Myocyte (in vitro differentiated cells): ENCODE measurements at places on chromosomes 12 and 14. TPM values are rescaled to one million over a fixed set of nuclear protein-coding genes. Genes with fewer than 3 reads are reported as not detected.

Gene TAS2R7
- not detected in 2 replicates for total RNA-seq

Gene IFNG
- not detected in 2 replicates for total RNA-seq

Gene EML1
- total RNA-seq, result 20.8 and 24.1 TPM in 2 replicates

Gene FOXM1
- total RNA-seq, result 0.94 and 1.3 TPM in 2 replicates

Gene POTEM
- total RNA-seq, result not detected in 2 replicates

Gene SIX6
- 0.08 TPM in 1 of 2 replicates, not detected in the other for total RNA-seq

Gene NUAK1
- 40.7 and 66.7 TPM in 2 replicates for total RNA-seq

Gene TMTC1
- 109 and 159 TPM in 2 replicates for total RNA-seq

Gene DNM1L
- total RNA-seq, result 44.4 and 48.1 TPM in 2 replicates

Gene PPM1H
- total RNA-seq, result 19.3 and 24.6 TPM in 2 replicates

Gene SAMD15
- 0.99 and 1.7 TPM in 2 replicates for total RNA-seq

Gene FERMT2
- total RNA-seq, result 109 and 153 TPM in 2 replicates

Gene HCAR1
- total RNA-seq, result not detected in 2 replicates

Gene ZBTB25
- total RNA-seq, result 4.5 and 5.5 TPM in 2 replicates

Gene RNF10
- 89.2 and 109 TPM in 2 replicates for total RNA-seq

Gene C1S
- total RNA-seq, result 85.7 and 119 TPM in 2 replicates

Gene TAS2R19
- 1.7 and 2.0 TPM in 2 replicates for total RNA-seq

Gene GALNT6
- 0.05 TPM in 1 of 2 replicates, not detected in the other for total RNA-seq

Gene STON2
- total RNA-seq, result 67.4 and 78.1 TPM in 2 replicates

Gene MMP19
- total RNA-seq, result 8.6 and 8.8 TPM in 2 replicates

Gene PPFIA2
- not detected in 2 replicates for total RNA-seq

Gene KRT6C
- not detected in 2 replicates for total RNA-seq

Gene KCNK10
- not detected in 2 replicates for total RNA-seq

GRCh38 chr14:90405755-90406154 is 8.9 kb downstream of the CALM1 start:
- no peak for DNase-seq

DNA sequence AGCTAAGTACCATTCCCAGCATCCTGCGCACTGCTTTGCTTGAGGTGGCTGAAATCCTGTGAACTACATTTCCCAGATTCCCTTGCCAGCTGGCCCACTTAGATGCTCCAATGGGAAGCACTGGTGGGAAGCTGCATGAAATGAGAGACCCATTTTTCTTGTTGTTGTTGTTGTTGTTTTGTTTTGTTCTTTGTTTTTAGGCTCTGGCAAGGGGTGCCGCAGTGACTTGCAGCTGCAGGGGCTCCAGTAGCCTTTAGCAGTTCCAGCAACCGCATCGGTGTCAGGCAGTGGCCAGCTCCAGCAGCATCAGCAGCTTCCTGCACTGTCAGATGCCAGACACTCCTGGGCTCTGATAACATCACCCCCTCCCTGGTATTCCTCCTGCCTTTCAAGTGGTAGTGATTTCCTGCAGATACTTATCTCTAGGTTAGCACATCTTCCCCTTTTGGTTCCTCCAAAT is 8.8 kb upstream of the EGLN3 start:
- DNase-seq, result no peak

DNA sequence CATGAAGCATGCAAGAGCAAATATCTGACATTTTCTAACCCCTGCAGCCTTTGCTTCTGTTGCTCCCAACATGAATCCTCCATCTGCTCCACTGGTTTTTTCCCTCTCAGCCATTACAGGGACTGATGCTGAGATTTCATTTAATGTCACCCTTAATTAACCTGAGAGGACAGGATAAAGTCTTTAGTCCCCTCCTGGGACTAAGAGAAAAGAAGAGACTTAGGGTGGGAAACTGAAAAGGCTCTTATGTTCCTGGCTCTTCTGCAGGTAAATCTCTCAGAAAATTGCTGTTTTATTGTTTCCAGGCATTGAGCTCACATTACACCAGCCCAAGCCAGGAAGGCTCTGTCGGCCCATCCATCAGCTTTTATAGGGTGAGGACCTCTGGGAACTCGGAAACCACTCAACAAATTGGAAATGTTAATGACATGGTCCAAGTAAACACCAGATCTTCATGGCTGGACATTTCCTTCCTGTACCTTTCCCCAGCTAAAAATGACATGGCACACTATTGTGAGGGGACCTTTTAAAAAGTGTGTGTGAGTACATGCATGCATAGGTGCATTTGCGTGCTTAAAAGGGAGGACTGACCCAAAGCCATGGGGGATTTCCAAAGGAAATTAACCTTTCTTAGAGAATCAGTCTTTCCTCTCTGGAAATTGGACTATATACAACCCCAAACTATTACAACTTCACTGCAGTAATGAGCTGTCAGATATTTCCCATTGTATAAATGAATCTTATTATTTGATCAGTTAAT is 408.1 kb upstream of the TMTC1 start:
- no peak for DNase-seq

GRCh38 chr14:22122227-22122818 is 448.7 kb upstream of the OR4E1 start:
- DNase-seq, result peak; percentile 3

DNA sequence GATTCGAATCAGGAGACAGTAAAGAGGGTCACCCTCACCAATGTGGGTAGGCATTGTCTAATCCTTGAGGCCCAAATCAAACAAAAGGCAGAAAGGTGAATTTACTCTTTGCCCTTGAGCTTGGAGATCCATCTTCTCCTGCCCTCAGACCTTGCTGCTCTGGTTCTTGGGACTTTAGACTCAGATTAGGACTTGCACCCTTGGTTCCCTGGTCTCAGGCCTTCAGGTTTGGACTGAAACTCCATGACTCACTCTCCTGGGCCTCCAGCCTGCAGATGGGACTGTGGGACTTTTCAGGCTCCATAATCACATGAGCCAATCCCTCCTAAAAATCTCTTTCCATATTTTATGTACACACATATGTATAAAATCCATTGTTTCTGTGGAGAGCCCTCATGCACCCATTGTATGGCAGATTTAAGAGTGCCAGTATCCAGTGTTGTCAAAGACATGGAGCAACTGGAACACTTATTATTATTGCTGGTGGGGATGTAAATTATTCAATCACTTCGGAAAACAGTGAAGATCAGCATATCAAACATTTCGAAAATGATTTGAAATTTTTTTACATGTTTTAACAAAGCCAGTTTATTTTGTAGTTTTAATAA is 48.7 kb downstream of the EID3 start:
- DNase-seq, result no peak

- DNase-seq, result no peak
These were observed 9.5 kb downstream of the RNASE11 start for GRCh38 chr14:20578325-20578724.

GRCh38 chr12:122729583-122730214 is 945 bp downstream of the HCAR1 start:
- DNase-seq, result no peak

DNA sequence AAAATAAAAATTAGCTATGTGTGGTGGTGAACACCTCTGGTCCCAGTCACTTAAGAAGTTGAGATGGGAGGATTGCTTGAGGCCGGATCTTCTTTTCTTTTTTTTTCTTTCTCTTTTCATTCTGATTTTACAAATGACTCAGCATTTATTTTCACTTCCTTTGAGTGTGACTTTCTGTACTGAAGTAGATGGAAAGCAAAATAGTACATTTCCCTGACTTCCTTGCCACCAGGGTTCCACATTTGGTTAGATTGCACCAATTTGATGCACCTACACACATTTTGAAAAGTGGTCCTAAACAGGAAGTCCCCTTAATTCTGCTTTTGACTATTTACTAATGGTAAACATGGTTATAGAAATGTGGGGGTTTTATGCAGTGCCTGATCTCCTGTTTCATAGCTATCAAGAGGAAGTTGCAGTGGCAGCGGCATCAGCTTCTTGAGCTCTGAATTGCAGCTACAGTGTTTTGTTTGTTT is 13.0 kb upstream of the LEMD3 start:
- DNase-seq, result no peak

GRCh38 chr12:113524495-113524894 is 52.8 kb upstream of the LHX5 start:
- DNase-seq, result no peak

- DNase-seq, result peak; percentile 16
These were observed 117.1 kb downstream of the SYT10 start for GRCh38 chr12:33322519-33322918.

- no peak for DNase-seq
These were observed 62.5 kb upstream of the PTPRR start for GRCh38 chr12:70982991-70983390.

DNA sequence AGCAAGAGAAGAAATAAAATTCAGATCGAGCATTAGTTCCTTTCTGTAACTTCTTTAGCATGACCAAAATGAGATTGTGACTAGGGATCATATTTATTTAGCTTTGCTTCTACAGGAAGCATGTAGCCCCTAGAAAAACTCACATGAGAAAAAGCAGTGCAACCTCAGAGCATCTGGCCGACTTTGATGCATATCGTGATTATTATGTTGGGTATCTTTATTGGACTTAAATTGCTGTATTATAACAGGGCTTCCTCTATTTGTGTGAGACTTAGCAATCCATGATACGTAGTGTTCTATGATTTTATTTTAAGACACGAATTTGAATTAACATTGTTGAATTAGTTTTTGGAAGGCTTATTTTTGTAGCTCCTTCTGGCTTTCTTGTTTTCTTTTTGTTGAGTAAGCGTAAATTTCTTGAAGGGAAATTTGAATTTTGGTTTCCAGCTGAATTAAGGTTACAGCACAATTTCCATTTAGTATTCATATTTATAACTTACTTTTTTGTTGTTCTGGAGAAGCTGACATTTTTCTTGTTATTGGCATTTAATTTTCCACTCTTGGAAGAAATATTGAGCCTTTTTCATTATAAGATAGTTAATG is 33.9 kb downstream of the WASHC4 start:
- no peak for DNase-seq

- peak; percentile 53 for DNase-seq
These were observed 49.8 kb downstream of the PTGER2 start for GRCh38 chr14:52363961-52364360.

GRCh38 chr12:101470939-101471338 is 4.2 kb upstream of the SPIC start:
- no peak for DNase-seq

DNA sequence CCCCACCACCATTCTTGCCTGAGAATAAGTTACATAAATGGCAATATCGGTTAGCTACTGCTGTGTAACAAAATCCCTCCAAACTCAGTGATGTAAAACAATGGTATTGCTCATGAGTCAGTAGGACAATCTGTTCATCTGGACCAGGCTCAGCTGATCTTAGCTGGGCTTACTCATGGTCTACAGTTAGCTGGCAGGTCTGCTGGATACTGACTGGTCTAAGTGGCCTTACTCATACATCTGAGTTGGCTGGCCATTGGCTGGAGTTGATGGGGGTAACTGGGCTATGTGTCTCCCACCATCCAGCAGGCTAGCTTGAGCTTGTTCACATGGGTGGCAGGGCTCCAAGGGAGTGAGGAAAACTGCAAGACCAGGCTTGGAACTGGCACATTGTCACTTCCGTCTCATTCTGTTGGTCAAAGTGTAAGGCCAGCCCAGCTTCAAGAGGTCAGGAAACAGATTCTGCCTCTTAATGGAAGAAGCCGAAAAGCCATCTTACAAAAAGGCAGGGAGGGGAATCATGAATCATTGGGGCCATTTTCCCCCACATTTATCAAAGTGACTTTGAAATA is 56.7 kb upstream of the CHGA start:
- DNase-seq, result no peak

- DNase-seq, result peak; percentile 87
These were observed at the start of gene MSRB3 for GRCh38 chr12:65278576-65279368. TSS of gene MSRB3 (plus strand) at chr12:65278683. CDS start at chr12:65308580, 29,897 bp downstream.

- no peak for DNase-seq
These were observed 89.0 kb downstream of the C14orf39 start for GRCh38 chr14:60396718-60397343.

GRCh38 chr14:72311516-72311915 is 379.3 kb downstream of the RGS6 start:
- DNase-seq, result no peak

DNA sequence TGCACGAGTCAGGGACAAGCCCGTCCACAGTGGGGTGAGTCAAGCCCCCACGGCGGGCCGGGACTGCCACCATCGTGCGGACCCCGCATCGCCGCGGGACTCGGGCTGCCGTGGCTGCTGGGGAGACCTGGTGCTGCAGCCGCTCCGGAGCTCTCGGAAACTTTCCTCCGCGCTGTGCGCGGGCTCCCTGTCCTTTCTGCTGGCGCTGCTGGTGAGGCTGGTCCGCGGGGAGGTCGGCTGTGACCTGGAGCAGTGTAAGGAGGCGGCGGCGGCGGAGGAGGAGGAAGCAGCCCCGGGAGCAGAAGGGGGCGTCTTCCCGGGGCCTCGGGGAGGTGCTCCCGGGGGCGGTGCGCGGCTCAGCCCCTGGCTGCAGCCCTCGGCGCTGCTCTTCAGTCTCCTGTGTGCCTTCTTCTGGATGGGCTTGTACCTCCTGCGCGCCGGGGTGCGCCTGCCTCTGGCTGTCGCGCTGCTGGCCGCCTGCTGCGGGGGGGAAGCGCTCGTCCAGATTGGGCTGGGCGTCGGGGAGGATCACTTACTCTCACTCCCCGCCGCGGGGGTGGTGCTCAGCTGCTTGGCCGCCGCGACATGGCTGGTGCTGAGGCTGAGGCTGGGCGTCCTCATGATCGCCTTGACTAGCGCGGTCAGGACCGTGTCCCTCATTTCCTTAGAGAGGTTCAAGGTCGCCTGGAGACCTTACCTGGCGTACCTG is 1.1 kb downstream of the PDE3A start:
- peak; percentile 34 for DNase-seq

- DNase-seq, result no peak
These were observed 107.9 kb upstream of the BCL2L14 start for GRCh38 chr12:11962860-11963259.

DNA sequence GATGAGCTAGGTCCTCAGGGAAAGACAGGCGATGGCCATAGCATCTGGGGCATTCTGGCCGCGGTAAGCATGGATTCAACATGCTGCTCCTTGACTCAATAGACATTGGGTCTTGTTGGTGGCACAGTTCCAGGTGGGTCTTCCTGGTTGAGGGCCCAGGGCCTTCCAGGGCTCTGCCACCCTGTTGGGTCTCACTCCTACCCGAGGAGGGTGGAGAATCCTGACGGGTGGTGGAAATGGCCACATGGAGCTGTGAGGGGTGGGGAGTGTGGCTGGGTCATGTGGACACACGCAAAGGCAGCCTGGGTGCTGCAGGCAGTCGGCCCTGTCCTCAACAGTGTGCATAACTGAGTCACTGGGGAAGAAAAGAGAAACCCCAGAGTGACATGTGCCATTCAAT is 148.1 kb downstream of the KIF26A start:
- DNase-seq, result no peak

DNA sequence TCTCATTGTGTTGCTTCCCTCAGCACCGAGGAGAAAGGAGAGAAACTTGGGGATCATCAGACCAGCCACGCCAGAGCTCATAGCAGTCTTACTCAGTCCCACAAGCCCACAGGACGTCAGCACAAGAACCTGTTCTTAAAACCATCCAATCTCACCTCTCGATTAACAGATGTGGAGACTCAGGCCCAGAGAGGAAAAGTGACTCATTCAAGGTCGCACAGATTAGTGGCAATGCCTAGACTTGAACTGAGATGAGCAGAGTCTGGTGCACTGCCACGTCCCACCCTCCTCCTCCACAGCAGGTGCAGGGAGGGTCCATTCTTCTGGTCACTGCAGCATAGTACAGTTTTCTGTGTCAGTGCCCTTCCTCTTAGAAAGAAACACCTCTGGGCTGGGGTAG is 154.9 kb upstream of the PZP start:
- no peak for DNase-seq
